ENCODE measurements at places on chromosomes 2 and 18.

DNA sequence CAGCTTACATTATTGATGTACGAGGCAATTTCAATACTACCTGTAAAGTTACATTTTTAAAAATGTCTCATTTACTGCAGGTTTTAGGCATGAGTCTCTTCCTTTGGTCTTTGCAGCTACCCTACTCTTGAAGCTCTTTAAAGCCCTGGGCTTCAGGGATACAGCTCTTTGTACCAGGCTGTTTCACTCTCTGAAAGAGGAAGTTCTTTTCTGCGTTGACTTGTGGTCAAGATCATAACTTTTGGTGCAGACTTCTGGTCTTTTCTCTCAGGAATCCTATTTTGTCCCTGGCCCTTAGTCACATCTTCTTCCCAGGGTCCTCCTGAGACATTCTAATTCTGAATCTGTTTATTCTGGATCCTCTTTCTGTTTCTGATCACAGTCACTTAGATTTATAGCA is 16.6 kb upstream of the HRH4 start:
- peak; percentile 90 for DNase-seq

DNA sequence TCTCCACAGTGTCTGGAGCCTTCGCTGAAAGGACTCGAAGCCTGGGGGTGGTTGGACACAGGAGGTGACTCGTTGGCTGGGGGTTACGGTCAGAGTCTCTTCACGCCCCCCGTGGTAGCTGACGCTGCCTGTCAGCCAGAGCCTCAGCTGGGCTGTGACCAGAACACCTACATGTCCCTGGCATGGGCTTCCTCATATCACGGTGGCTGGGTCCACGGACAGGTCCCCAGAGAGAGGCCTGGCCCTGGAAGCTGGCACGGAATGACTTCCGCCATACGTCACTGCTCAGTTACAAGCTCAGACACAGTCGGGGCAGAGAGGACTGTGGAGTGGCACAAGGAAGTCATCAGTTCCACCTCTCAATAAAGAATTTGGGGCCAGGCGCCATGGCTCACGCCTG is 28.5 kb downstream of the ITGB1BP1 start:
- DNase-seq, result no peak

DNA sequence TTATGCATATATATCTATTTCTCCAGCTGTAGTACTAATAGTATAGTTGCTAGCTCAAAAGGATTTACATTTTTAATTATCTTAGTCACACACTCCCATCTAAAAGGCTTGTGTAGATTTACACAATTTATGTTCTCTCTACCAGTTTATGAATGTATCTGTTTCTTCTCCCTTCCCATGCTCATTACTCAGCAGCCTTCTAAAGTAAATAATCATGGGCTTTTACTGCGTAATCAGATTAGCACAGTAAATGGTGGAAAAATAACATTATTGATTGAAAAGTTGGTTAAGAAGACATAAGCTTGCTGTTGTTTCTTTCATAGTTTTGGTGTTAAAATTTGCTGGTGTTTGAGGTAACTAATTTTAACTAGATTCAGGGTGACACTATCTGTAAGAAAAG is 81.8 kb downstream of the PTPN4 start:
- no peak for DNase-seq

DNA sequence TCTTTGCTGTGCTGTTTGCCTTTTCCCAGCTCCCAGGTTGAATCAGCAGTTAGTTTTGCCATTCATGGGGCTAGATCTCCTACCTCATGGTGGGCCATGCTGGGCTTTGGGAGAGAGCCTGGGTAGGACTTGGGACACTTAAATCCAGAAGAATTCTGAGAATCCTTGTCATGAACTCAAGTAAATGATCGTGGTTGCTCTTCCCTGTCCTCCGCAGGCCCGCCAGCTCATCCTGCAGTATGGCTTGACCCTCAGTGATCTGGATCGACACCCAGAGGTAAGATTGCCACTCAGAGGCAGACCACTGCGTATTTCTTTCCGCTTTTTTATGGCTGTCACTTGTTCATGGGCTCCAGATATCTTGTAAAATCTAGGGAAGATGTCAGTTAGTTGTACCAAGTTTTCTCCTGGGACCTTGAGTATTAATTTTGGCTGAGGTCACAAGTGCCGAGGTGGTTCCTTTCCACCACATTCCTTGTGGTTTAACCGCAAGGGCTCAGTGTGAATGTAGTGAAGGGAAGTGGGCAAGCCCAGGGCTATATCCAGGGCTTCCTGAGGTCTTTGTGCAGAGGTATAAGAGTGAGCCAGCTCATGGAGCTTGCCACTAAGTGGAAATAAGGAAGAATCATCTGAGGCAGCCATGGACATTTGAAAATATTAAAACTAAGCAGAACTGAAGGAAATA is 37.7 kb downstream of the RPIA start:
- peak; percentile 95 for DNase-seq

- no peak for DNase-seq
Measured at GRCh38 chr18:37499044-37499443, 66.6 kb downstream of the CELF4 start.

DNA sequence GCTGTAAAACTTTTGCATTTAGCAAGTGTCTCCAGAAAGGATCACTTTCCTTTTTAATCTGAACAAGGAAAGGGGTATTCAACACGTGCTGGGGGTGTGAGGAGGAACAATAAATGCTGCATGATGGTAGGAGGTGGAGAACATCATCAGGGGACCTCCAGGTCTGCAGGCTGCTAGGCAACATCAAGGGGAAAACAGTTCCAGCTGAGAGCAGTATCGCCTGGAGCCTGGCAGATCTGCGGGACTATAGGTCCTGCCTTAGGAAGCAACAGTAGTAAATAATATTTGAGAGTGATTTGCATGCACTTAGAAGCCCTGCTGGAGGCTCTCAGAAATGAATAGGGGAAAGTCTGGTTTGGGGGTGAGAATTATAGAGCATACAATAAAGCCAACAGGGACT is 175.6 kb downstream of the SUCLG1 start:
- no peak for DNase-seq

- peak; percentile 94 for DNase-seq
Measured at GRCh38 chr2:45889620-45890370, 238.3 kb downstream of the PRKCE start.

DNA sequence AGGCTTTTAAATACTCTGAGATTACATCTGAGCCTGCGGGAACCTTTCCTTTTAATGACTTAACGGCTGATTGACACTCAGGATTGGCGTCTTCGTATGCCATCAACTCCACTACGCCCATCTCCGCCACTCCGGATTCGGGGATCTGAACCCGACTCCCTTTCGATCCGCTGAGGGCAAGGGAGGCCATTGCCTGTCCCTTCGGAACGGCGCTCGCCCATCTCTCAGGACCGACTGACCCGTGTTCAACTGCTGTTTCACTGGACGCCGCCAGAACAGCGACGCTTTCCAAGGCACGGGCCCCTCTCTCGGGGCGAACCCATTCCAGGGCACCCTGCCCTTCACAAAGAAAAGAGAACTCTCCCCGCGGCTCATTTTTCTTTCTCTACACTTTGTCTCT is 90.4 kb downstream of the PID1 start:
- DNase-seq, result no peak

DNA sequence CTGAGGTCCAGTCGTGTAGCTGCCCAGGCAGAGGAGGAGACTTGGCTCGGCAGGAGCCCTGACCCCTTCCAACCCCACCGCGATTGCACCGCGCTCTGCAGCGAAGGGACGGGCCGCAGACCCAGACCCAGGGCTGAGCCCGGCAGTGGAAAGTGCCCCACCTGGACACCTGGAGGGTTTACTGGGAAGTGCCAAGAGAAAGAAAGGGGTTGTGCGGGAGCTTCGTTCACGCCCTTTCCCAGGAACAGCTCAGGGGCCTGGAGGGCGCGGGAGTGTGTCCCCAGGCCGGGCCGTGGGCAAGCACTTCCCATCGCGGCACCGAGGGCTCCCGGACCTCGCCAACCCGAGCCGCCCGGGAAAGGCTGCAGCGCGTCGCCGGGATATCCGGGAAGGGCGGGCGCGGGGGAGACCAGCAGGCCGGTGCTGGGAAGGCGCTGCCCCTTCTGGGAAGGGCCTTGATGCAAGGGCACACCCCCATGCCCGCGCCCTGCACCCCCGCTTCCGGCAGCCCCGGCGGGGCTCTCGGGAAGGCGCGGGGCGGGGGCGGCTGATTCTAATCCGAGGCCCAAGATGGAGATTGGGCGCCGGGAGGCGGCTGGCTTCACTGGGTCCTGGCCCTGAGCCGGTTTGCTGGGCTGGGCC is 36.1 kb upstream of the MRPL33 start:
- no peak for DNase-seq

DNA sequence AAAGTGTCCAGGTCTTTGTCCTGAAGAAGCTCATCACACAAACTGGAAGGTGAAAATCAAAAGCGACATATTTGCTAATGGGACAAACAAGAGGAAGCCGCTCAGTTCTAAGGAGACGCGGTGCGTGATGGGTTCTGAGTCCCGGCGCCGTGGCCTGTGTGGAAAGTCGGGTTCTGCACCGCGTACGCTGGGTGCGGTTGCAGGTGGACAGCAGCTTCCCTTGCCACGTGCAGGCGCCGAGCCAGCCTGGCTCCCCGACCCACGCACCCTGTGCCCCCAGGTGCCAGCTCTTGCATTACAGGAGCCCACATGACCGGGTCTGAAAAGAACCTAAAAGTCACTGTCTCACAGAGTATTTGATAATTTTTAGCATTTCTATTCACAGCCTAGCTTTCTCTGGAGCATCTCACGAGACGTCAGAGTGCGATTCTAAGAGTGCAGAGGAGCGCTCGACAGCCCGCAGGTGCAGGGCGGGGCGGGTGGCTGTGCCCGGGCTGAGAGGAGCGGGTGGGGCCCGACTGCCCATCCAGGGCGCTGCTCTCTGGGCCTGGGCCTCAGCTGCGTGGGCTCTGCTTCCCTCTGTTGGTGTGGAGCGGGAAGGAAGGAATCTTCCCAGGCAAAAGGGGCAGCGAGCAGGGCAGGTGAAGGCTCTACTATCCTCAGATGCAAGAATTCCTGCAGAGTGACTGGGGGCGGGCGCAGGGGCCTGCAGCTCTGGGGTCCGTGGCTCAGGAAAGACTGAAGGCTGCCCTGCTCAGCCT is 39.4 kb downstream of the MYT1L start:
- DNase-seq, result no peak

- no peak for DNase-seq
Measured at GRCh38 chr2:225510796-225511195, 111.3 kb downstream of the NYAP2 start.

DNA sequence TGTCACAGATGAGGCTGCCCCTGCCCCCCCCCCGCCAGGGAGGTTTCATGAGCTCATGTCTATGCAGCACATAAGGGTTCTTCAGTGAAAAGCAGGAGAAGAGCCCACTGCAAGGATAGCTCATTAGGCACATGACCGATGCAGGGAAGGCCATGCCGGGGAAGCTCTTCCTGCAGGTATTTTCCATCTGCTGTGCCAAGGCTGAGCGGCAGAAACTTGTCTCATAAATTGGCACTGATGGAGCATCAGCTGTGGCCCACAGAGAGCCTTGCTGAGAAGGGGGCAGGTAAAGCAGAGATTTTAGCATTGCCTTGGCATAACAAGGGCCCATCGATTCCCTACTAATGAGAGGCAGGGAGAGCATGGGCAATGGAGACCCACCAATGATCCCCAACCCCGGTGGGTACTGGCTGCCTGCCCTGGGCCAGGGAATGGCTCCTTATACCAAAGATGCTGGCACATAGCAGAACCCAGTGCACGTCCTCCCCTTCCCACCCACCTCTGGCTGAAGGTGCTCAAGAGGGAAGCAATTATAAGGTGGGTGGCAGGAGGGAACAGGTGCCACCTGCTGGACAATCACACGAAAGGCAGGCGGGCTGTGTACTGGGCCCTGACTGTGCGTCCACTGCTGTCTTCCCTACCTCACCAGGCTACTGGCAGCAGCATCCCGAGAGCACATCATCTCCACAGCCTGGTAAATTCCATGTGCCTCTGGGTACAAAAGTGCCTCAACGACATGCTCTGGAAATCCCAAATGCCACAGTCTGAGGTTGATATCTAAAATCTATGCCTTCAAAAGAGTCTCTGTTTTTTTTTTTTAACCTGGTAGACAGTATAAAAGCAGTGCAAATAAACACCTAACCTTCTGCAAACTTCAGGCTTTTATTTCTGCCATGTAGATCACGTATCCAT is 41.4 kb downstream of the STEAP3 start:
- DNase-seq, result peak; percentile 9

DNA sequence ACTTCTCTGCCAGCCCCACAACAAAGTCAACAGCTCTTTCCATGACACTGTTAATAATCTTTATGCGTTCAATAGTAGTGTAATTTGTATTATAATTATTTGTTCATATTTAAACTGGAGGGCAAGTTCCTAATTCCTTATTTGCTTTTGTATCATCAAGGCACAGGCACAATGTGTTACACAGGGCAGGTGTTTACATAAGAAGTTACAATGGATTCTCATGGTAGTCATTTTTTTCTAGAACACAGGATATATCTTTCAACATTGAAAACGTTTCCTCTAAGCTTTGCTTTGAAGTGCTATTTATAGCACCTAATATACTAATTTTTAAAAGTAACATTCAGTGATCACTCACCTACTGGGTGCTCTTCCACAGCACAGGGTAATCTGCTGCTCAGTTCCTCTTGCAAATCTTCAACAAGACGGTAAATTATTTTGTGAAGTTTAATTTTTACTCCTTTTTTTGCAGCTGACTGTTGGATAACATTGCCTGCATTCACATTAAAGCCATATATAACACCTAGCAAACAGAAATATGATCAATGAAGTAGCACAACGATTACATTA is 7.3 kb downstream of the RPS27A start:
- DNase-seq, result no peak

DNA sequence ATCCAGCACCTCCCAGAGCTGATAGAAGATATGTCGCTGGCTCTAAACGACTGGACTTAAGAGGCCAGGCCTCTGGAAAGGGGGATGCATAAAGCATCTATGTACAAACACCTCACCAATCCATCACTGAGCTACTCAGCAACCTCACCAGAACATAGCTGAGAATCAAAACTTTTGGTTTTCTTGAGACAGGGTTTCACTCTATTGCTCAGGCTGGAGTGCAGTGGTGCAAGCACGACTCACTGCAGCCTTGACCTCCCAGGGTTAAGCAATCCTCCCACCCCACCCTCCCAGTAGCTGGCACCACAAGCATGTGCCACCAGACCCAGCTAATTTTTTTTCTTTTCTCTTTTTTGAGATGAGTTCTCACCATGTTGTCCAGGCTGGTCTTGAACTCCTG is 62.9 kb upstream of the MSH6 start:
- DNase-seq, result peak; percentile 66

- no peak for DNase-seq
Measured at GRCh38 chr2:161312996-161313395, 4.8 kb downstream of the PSMD14 start.

DNA sequence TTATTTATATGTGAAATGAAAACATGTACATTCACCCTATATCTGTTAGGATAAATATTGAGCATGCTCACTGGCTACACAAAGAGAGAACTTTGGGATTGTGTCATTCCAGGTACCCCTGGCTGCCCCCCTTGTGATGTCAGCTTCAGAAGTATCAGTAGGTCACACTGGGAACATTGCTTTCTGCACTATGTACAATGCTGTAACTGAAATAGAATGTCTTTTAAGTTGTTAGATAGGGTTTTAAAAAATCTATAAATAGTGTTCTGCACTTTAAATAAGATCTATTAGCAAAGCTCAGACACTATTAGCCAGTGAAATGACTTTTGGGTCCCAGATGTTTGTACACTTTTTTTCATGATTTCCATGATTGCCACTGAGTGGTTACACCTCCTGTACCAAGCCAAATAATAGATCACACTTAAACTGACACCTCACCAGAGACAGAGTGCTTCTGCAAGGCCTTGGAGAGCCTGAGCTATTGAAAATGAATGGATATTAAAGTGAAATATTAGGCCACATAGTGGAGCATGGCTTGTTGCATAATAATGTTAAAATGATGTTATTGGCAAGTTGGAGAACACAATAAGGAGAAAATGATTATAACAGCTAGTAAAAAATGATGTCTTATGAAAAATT is 297.0 kb upstream of the NXPH2 start:
- DNase-seq, result no peak
